ENCODE measurements at places on chromosomes 12 and 14.

DNA sequence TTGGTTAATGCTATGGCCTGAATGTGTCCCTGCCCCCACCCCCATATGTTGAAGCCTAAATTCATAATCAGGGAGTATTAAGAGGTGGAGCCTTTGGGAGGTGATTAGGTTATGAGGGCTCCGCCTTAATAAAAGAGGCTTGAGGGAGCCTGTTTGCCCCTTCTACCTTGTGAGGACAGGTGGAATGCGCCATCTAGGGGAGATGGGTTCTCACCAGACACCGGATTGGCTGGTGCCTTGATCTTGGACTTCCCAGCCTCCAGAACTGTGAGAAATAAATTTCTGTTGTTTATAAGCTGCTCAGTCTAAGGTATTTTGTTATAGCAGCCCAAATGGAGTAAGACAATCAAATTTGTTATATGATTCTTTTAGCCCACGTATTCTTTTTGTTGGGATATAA, 148.3 kb downstream of the PTCSC3 start:
- DNase-seq: no peak

GRCh38 chr12:88570103-88570502, 10.2 kb downstream of the KITLG start:
- DNase-seq: no peak

- no peak for DNase-seq
These were observed at the start of gene TMEM30B for GRCh38 chr14:61281186-61281947. TSS of gene TMEM30B (minus strand) at chr14:61281338. CDS start at chr14:61281147, 191 bp downstream.

- DNase-seq: no peak
These were observed 185.5 kb upstream of the ATP2B1 start for GRCh38 chr12:89893972-89894706.

- peak; percentile 18 for DNase-seq
These were observed 150.6 kb downstream of the BCAT1 start for GRCh38 chr12:24798335-24798734.

GRCh38 chr12:91677556-91677955, 468.1 kb downstream of the BTG1 start:
- no peak for DNase-seq

DNA sequence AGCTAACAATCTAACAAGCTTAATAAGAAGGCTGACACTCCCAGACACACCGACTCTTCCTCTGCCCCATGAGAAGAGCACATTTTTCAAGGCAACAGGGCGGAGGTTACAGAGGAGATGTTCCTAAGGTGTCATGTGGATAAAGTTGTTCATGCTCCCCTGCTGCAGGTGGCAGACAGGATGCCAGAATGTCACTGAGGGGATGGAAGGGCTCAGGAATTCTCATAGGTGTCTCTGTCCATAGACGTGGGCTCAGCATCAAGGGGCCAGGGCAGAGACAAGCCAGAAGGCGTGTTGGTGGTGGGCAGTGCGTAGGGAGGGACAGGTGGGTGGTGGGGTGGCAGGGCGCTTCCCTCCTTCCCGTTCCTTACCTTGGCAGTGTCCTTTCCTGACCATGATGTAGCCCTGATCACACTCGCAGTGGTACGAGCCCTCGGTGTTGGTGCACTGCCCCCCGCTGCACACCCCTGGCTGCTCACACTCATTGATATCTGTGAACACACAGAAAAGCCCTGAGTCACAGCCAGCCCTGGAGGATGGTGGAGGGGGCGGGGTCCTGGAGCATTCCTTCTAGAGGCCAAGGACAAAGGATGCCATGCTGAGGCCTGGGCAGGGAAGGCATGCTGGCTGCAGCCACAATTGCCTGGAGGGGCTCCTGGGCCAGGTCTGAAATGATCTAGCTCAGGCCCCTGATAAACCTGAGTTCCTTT, 23.0 kb downstream of the ISCA2 start:
- no peak for DNase-seq

DNA sequence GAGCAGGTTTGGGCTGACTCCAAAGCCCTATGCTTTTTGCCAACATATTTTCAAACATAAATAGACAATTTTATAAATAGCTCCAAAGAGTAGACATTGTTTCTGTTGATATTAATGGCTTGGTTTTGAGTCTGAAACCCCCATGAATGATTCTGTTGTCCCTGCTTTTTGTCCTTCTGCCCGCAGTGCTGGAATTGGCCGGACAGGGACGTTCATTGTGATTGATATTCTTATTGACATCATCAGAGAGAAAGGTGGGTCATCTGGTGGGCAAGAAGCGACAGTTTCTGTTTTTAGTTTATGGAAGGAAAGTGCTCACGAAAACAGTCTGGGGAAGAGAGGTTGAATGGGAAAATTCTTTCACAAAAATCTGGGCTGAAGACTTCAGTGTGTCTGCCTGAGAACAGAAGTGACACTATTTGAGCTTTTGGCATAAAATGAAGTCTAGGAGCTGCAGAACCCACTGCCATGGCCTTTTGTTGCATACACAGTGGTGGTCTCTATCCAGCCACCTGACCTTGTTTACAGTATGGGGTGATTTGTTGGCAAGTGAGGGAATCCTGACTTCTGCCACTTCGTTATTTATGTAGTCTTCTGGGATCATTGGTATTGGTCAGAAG, 69.6 kb downstream of the PTPN11 start:
- no peak for DNase-seq

- DNase-seq: no peak
These were observed 210.4 kb upstream of the NUDT4 start for GRCh38 chr12:93167331-93167730.

GRCh38 chr14:56918849-56919574, 108.7 kb upstream of the OTX2 start:
- no peak for DNase-seq

GRCh38 chr12:89895101-89895500, 186.5 kb upstream of the ATP2B1 start:
- DNase-seq: no peak

DNA sequence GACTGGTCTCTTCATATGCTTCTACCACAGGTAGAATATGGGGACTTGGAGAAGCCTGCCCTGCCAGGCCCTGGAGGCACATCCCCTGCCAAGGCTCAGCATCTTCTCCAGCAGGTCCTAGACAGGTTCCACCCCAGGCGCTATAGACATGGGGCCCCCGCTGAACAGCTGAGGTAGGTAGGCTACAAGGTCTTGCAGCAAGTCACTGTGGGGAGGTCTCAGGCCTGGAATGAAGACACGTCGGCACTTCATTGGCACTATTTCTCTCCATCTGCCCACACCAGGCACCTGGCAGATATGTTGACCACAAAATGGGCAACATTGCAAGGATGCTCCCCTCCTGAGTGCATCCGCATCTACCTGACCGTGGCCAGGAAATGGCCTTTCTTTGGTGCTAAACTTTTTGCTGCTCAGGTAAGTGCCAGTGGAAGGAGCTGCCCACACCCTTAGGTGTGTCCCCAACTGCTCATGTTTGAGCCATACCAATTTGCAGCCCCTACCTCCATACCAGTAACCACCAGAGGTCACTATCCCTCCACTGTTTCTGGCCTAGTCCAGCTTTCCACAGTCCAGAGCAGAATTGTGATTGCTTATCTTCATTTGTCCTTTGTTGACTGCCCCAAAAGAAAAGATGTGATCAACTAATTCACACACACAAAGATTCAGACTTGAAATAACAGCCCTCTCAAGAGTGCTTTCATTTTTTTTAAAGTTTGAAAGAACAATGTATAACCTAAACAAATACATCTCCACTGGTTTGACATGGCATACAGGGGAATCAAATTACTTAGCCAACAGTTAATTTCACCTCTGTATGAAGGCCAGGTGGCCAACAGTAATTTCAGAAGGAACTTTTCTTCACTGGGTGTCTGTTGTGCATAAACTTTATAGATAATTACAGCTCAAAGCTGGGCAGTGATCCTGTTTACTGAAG, 16.1 kb downstream of the PIGH start:
- peak; percentile 48 for DNase-seq

DNA sequence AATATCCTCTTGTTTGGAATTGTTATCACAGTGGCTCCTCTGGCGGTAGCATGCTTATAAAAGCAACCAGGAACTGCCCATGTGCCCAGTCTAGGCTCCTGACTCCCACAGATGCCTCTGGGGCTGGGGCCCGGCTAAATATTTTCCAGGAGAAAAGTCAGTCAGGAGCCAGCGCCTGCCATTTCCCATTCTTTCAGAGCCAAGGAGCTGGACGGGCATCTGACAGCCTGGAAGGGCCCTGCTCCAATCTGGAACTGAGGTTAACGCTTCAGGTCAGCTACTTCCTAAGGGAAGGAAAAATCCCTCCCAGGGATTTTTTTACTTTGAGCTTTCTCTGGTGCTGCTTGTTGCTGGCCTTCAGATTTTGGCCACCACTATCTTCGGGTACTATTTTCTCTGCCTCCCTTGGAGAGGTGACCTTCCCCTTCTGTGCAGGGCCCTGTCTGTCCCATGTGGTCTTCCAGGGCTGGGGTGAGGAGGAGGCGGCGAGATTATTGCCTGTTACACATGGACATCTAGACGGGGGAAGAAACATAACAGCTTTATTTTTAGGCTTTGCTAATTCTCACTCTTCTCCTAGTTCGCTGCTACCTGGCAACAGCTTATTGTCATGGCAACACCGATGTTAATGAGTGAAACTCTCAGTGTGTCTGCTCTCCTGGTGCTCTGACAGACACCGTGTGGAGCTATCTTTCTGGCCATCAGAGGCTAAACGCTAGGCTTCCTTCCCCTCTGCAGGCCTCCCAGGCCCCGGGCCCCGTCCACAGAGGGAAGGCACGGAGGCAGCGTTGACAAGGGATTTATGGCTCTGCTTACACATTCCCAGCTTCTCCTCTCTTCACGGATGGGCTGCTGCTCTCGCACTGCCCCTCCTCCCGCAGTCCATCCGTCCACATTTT, 160.4 kb downstream of the CACNA1C start:
- no peak for DNase-seq

GRCh38 chr14:74349757-74350156, 1.5 kb downstream of the VRTN start:
- no peak for DNase-seq

GRCh38 chr14:101603096-101603495, 41.8 kb downstream of the DIO3 start:
- no peak for DNase-seq

- no peak for DNase-seq
These were observed 327.6 kb upstream of the SFSWAP start for GRCh38 chr12:131383291-131383690.

DNA sequence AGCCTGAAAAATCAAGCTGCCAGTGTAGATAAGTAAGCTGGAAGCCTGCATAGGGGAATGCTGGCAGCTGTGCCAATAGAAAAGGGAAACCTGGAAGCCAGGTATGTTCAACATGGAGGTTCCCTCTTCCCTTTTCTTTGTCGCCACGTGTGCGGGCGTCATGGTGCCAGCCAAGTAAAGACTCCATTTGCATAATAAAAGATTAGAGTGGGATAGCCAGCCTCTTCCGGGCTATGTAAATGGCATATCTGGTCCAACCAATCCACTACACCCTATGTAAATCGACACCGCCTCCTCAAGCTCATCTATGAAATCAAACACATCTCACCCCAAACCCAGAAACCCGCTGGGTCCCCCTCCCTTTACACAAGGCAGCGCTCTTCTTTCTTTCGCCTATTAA, 5.6 kb upstream of the ADGRD1 start:
- DNase-seq: no peak

GRCh38 chr12:11500861-11501230, 105.5 kb upstream of the PRB2 start:
- DNase-seq: no peak

- no peak for DNase-seq
These were observed 141.3 kb upstream of the RASSF8 start for GRCh38 chr12:25817166-25817565.
